CD8-positive, alpha-beta memory T cell (primary cell): ENCODE measurements at places on chromosomes 1 and 21. TPM values are rescaled to one million over a fixed set of nuclear protein-coding genes. Genes with fewer than 3 reads are reported as not detected.
A peak's percentile ranks its signal among the peaks of the same experiment; 100 is the strongest.

The DSCAM gene
- not detected for total RNA-seq

The TMEM82 gene
- not detected for total RNA-seq

The REN gene
- total RNA-seq, result not detected

The FCGR3B gene
- total RNA-seq, result not detected

The LIPI gene
- not detected for total RNA-seq

The TNFSF4 gene
- 27.7 TPM for total RNA-seq

The LAMB3 gene
- total RNA-seq, result 0.92 TPM

The S1PR1 gene
- total RNA-seq, result 118 TPM

The DDAH1 gene
- not detected for total RNA-seq

The TDRD10 gene
- total RNA-seq, result not detected

The OPRD1 gene
- total RNA-seq, result not detected

The RBM11 gene
- total RNA-seq, result 1.9 TPM

The KCNT2 gene
- total RNA-seq, result not detected

- no peak overlapping the region for H3K4me3 ChIP-seq
- H3K36me3 ChIP-seq, result no peaks in the 10 kb centered on the region
- H3K4me1 ChIP-seq, result peaks cover 19% of the 10 kb centered on the region
- H3K27ac ChIP-seq, result no peak overlapping the region
Observed at GRCh38 chr1:30781906-30782305, 24.3 kb upstream of the LAPTM5 start.

GRCh38 chr1:10475510-10475909 lies 760 bp downstream of the PEX14 start:
- no peaks in the 10 kb centered on the region for H3K27me3 ChIP-seq

DNA sequence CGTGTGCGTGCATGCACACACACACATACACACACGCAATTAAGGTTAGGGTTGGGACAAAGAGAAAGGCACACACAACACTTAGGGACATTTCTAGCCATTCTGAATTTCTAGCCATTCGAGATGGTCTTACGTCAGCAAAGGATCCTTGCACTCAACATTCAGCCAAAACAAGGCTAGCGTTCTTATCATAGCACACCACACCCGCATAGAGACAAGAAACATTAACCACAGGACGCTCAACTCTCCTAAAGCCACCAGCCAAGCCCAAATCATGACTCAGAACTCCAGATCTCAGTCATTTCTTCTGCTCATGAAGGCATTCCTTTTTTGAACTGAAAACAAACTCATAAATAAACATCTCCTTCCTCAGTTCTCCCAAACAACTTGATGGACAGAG lies 106.8 kb downstream of the LMO4 start:
- no peak overlapping the region for H3K27ac ChIP-seq
- no peak for DNase-seq
- H3K27me3 ChIP-seq, result no peaks in the 10 kb centered on the region
- no peaks in the 10 kb centered on the region for H3K4me1 ChIP-seq
- no peak overlapping the region for H3K4me3 ChIP-seq
- no peaks in the 10 kb centered on the region for H3K36me3 ChIP-seq

GRCh38 chr1:64212031-64212430 lies 8.6 kb downstream of the UBE2U start:
- no peaks in the 10 kb centered on the region for H3K36me3 ChIP-seq
- H3K27me3 ChIP-seq, result no peaks in the 10 kb centered on the region
- no peak overlapping the region for H3K27ac ChIP-seq
- no peak for DNase-seq

DNA sequence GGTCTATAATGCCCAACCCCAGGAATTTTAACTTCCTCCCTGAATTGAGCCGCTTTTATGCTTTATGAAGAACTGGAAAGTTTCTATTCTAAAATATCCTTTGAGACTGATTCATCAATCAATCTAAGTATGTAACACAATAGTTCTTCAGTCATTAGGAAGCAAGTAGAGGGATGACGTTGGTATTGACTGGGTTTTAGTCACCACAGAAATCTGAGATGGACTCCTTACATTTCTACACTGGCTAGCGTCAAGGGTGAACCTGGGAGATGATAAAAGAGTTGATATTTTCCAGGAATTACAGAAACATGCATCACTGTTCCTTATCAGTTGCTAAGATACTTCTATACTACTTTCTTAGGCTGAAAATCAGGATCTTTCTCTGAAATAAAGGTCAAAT lies 308.0 kb downstream of the HMCN1 start:
- no peaks in the 10 kb centered on the region for H3K36me3 ChIP-seq
- no peaks in the 10 kb centered on the region for H3K4me1 ChIP-seq

GRCh38 chr1:94832446-94832845 lies 12.3 kb downstream of the SLC44A3 start:
- no peaks in the 10 kb centered on the region for H3K4me1 ChIP-seq
- H3K36me3 ChIP-seq, result no peaks in the 10 kb centered on the region
- no peak for DNase-seq
- H3K27me3 ChIP-seq, result no peaks in the 10 kb centered on the region
- H3K27ac ChIP-seq, result no peak overlapping the region

DNA sequence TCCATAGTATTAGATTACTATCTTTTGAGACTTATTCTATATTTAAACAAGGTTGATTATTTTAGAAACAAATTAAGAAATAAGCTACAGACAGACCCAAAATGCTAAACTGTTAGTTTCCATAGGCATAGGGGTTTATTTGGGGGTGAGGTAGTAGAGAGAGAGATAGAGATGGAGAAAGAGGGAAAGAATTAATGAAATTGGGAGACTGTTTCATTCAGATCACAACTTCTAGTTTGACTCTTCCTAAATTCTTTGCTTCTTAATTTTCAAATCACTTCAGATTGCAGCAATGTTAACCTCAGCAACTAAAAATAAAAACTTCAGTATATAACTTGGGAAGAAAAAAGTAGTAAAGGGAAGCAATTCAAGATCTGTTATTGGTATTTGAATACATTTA lies 3.4 kb downstream of the JUN start:
- peaks cover 12% of the 10 kb centered on the region for H3K4me1 ChIP-seq
- H3K4me3 ChIP-seq, result no peak overlapping the region
- H3K27ac ChIP-seq, result no peak overlapping the region
- no peaks in the 10 kb centered on the region for H3K36me3 ChIP-seq

- no peaks in the 10 kb centered on the region for H3K36me3 ChIP-seq
- H3K27ac ChIP-seq, result no peak overlapping the region
- no peaks in the 10 kb centered on the region for H3K27me3 ChIP-seq
Observed at GRCh38 chr1:155889566-155889965, 21.6 kb downstream of the RIT1 start.

- H3K4me1 ChIP-seq, result no peaks in the 10 kb centered on the region
- no peak for DNase-seq
- H3K27me3 ChIP-seq, result no peaks in the 10 kb centered on the region
- no peak overlapping the region for H3K27ac ChIP-seq
- H3K4me3 ChIP-seq, result no peak overlapping the region
Observed at GRCh38 chr1:236316437-236316836, 34.7 kb upstream of the ERO1B start.

- H3K36me3 ChIP-seq, result no peaks in the 10 kb centered on the region
- H3K4me1 ChIP-seq, result no peaks in the 10 kb centered on the region
- no peaks in the 10 kb centered on the region for H3K27me3 ChIP-seq
Observed at GRCh38 chr1:75632350-75632949, 21.5 kb upstream of the SLC44A5 start.

DNA sequence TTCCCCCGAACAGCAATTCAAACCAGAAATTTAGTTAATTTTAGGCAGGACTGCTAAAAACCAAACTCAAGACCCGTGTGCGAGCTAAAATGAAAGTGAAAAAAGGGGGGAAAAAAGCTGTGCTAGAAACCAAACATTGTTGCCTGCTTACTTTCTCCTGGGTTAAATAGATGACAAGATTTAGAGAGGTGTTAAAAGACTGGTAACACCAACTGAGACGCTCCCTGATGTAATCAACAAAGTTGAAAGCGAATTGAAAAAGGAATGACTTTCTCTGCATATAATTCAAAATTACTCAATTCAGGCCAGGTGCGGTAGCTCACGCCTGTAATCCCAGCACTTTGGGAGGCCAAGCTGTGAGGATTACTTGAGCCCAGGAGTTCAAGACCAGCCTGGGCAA lies 6.8 kb downstream of the CDCA8 start:
- no peaks in the 10 kb centered on the region for H3K36me3 ChIP-seq
- no peaks in the 10 kb centered on the region for H3K4me1 ChIP-seq
- H3K27ac ChIP-seq, result no peak overlapping the region
- no peak overlapping the region for H3K4me3 ChIP-seq
- H3K27me3 ChIP-seq, result no peaks in the 10 kb centered on the region

GRCh38 chr1:38686167-38686926 lies 173.2 kb downstream of the RRAGC start:
- no peak overlapping the region for H3K4me3 ChIP-seq
- no peak overlapping the region for H3K27ac ChIP-seq
- peaks cover 8% of the 10 kb centered on the region for H3K27me3 ChIP-seq
- no peaks in the 10 kb centered on the region for H3K4me1 ChIP-seq
- no peak for DNase-seq
- no peaks in the 10 kb centered on the region for H3K36me3 ChIP-seq

DNA sequence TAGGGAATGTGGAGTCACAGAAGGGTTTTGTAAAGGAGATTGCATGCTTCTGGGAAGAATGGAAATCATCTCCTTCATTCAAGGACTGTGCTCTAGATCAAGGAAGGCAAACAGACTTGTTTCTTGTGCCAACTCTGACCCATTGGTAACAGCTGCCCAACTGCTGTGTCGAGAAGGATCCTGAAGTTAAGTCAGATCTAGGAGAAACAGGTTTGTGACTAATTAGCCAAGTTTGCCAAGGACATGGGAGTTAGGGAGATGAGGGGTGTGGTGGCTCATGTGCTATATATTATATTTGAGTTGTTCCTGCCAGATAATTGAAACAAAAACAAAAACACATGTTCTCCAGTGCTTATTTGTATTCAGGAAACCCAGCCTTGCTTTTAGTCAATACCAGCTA lies 251.2 kb upstream of the USP24 start:
- no peak overlapping the region for H3K27ac ChIP-seq
- no peaks in the 10 kb centered on the region for H3K4me1 ChIP-seq
- H3K27me3 ChIP-seq, result no peaks in the 10 kb centered on the region
- H3K36me3 ChIP-seq, result no peaks in the 10 kb centered on the region
- no peak for DNase-seq
- no peak overlapping the region for H3K4me3 ChIP-seq

GRCh38 chr1:99751877-99752504 lies 14.4 kb downstream of the FRRS1 start:
- H3K27ac ChIP-seq, result no peak overlapping the region
- peaks cover 3% of the 10 kb centered on the region for H3K4me1 ChIP-seq
- DNase-seq, result no peak
- H3K4me3 ChIP-seq, result no peak overlapping the region
- H3K27me3 ChIP-seq, result no peaks in the 10 kb centered on the region
- H3K36me3 ChIP-seq, result no peaks in the 10 kb centered on the region

GRCh38 chr1:246165826-246166709 lies 341.0 kb downstream of the SMYD3 start:
- H3K4me1 ChIP-seq, result no peaks in the 10 kb centered on the region
- no peak overlapping the region for H3K4me3 ChIP-seq
- no peaks in the 10 kb centered on the region for H3K27me3 ChIP-seq
- peak overlapping the region; percentile 57 for H3K27ac ChIP-seq
- H3K36me3 ChIP-seq, result no peaks in the 10 kb centered on the region
- no peak for DNase-seq

DNA sequence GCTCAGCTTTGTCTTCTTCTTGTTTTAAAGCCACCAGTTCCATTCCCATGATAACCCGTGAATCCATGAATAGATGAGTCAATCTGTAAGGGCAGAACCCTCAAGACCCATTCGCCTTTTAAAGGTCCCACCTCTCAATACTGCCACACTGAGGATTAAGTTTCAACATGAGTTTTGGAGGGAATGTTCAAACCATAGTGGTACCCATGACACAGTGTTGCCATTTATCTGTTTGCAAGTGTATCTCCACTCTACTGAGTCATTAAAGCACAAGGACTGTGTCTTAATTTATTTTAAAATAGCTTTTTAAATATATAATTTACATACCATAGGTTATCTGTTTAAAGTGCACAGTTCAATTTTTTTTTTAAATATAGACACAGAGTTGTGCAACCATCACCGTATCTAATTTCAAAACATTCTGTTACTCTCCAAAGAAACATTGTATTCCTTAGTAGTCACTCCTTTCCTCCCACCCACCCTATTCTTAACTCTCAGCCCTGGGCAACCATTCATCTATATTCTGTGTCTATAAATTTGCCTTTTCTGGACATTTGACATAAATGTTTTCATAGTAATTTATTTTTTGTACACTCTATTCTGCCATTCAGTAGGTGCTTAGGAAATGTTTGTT lies 4.8 kb upstream of the IL24 start:
- no peak overlapping the region for H3K27ac ChIP-seq
- no peak for DNase-seq
- H3K4me1 ChIP-seq, result peaks cover 14% of the 10 kb centered on the region

- no peak overlapping the region for H3K4me3 ChIP-seq
- H3K27ac ChIP-seq, result no peak overlapping the region
- no peaks in the 10 kb centered on the region for H3K27me3 ChIP-seq
Observed at GRCh38 chr1:21355956-21356355, 65.7 kb upstream of the ECE1 start.

- no peaks in the 10 kb centered on the region for H3K36me3 ChIP-seq
- DNase-seq, result no peak
- no peaks in the 10 kb centered on the region for H3K27me3 ChIP-seq
- H3K4me3 ChIP-seq, result no peak overlapping the region
- H3K27ac ChIP-seq, result no peak overlapping the region
Observed at GRCh38 chr1:19617376-19617775, 26.7 kb upstream of the NBL1 start.

DNA sequence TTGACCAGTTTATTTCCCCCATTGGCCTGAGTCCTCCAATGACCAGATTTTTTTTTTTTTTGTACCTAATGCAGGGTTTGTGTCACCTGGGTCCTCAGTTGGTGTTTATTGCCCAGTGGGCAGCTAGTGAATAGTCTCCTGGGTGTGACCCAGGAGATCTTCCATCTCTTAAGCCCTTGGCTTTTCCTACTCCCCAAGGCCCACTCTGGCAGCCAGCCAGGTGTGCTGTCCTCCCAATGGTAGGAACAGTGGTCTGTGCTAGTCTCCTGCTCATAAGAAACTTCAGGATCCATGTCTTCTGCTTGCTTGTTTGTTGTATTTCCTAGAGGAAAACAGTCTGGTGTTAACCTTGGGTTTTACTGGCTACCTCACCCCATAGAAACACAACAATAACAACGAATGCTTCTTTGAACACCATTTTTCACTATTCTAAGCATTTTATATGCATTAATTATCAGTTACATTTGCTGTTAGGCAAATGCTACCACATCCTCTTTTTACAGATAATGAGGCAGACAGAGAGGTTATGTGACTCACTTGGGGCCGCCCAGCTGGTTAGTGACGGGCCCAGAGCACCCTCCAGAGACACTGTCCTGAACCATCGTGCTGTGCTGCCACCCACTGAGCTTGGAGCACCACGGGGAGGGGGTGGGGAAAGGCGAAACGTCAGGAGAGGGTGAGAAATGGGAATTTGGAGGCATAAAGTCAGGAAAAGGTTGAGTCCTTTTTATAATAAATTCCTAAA lies 107.5 kb downstream of the HIVEP3 start:
- no peak overlapping the region for H3K4me3 ChIP-seq
- H3K27me3 ChIP-seq, result no peaks in the 10 kb centered on the region
- H3K27ac ChIP-seq, result no peak overlapping the region
